ENCODE measurements at places on chromosomes 13 and 19.

GRCh38 chr13:41681587-41681986, 224.2 kb downstream of the RGCC start:
- no peak for DNase-seq

- DNase-seq: no peak
These were observed 2.1 kb downstream of the NECTIN2 start for GRCh38 chr19:44848036-44848811.

- DNase-seq: no peak
These were observed 36.1 kb upstream of the PEPD start for GRCh38 chr19:33557720-33558119.

- no peak for DNase-seq
These were observed 89.8 kb downstream of the KDM4B start for GRCh38 chr19:5058521-5059212.

DNA sequence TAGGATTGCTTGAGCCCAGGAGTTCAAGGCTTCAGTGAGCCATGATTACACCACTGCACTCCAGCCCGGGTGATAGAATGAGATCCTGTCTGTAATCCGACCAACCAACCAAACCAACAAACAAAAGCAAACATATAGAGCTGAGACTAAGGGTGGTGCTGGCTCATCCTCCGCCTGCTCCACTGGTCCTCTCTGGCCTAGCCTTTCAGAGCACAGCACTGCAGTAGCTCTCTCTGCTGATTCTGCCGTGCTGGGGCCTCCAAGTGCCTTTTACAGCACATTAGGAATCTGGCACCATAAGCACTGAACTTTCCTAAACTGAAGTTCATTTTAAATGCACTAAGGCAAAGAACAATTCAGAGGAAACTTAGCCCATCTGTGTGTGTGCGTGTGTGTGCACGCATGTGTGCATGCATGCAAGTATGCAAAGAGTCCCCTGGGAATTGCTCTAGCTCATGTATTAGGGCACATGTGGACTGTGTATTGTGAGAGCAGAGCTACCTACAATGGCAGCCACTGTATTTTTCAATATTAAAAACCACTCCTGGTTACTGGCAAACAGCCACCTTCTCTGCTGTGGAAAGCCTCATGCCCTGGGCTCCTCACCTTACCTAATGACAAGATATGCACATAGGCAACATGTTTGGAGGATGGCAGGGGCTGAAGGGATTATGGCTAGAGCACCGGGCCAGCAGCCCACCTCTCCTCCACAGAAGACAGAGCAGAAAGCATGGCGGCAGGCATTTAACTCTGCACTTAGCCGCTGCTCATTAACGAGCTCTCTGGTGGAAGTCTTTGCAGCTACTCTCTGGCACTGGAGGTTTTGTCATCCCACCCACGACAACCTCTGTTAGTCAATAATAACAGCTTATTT, 223.1 kb upstream of the TSHZ3 start:
- no peak for DNase-seq

DNA sequence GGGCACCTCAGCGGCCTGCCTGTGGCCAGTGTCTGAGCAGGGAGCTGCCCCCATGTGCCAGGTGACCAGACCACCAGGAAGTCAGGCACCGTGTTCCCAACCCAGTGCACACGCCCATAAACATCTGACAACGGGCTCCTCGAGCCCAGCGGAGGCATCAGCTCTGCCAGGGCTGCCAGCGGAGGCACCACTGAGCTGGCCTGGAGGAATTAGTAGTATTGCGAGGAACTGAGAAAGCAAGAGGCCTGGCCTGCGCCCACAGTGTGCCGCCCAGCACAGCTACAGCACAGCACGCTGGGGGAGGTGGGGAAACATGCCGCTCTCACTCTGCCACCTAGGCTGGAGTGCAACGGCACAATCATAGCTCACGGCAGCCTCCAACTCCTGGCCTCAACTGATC, 44.6 kb downstream of the ANKRD27 start:
- DNase-seq: no peak

DNA sequence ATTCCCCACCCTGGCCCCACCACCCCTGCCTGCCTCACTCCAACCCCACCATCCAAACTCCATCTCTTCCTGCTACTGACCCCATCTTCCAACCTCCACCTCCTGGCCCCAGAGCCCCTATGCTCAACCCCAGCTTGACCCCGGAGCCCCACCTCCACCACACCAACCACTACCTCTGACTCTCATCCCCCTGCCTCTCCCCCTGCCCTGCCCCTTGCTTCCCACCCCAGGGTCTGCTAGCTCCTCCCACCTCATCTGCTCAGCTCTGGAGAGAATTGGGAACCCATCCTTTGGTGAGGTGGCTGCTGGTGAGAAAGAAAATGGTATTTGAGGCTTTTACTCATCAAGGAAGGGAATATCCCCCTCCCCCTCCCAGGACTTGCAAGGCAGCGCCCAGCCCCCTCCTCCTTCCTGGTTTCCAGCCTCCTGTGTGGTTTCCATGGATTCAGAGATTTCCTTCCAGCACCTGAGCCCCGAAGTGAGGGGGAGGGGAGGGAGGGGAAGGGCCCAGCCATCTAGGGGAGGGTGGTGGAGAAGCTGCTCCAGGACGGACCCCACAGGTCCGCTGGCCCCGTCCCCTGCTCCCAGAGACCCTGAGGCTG, 11.4 kb upstream of the PEPD start:
- DNase-seq: no peak

- DNase-seq: no peak
These were observed 24.2 kb downstream of the C19orf12 start for GRCh38 chr19:29690842-29691241.

Measured in memory B cell (primary cell).